CD4-positive, alpha-beta T cell treated with Interleukin-17A for 1 hour (primary cell): ENCODE measurements at places on chromosomes 5 and 9.

DNA sequence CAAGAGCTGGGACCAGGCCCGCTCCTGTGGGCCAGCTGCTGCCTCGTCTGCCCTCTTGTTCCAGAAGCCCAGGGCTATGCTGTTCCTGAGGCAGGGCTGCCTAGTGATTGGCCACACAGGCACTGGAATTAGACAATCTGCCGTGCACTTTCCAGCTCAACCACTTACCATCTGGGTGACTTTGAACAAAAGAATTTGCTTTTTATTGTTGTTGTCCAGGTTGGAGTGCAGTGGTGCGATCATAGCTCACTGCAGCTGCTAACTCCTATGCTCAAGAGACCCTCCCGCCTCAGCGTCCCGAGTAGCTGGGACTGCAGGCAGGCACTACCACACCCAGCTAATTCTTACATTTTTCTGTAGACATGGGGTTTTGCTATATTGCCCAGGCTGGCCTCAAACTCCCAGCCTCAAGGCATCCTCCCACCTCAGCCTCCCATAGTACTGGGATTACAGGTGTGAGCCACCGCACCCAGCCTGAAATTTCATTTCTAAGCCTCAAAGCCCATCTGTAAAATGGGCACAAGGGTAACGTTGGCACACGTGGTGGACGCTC, 1.2 kb upstream of the NEK6 start:
- DNase-seq: no peak

- no peak for DNase-seq
These were observed 38.5 kb downstream of the STOM start for GRCh38 chr9:121331549-121331948.

- no peak for DNase-seq
These were observed 224.1 kb downstream of the MEF2C start for GRCh38 chr5:88658886-88659285.

GRCh38 chr5:93304456-93305250, 276.4 kb downstream of the NR2F1-AS1 start:
- no peak for DNase-seq

DNA sequence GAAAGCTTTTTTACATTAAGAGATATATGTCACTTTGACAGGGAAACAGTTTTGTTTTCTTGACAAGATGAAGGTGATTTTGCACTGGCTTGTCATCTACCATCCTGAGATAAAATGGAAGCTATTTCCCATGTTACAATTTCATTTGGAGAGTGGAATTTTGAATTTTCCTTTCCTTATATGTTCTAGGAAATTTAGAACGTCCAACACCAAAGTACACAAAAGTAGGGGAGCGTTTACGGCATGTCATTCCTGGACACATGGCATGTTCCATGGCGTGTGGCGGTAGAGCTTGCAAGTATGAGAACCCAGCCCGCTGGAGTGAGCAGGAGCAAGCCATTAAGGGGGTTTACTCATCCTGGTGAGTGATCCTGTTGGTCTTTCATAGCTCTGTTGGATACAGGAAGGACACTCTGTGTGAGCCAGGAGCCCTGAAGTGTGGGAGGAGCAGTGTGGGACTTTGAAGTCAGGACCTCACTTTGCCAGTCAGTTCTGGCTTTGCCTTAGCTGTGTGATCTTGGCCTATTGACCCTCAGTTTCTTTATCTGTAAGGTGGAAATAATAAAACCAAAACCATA, 887 bp downstream of the PTPDC1 start:
- DNase-seq: no peak

GRCh38 chr5:59300930-59301329, 592.6 kb downstream of the PDE4D start:
- DNase-seq: no peak

DNA sequence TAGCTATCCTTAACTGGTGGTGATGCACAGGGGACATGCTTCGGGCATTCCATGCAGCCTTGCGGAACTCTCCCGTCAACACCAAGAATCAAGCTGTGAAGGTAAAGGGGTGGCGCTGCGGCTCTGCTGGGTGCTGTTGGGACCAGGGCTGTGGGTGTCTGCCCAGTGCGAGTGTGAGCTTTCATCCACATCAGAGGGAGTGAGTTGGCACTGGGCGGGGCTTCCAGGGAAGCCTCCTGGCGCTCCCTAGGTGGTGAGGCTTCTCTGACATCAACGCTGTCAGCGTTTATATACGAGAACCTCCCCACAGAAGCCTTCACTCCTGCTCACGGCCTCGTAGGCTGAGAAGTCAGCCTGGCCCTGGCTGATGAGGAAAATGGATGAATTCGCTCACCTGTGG, 11.7 kb downstream of the ARPC5L start:
- DNase-seq: peak; percentile 67

GRCh38 chr5:98750693-98751092, 22.8 kb upstream of the RGMB start:
- no peak for DNase-seq

GRCh38 chr5:89470658-89471057, 587.7 kb upstream of the MEF2C start:
- no peak for DNase-seq

DNA sequence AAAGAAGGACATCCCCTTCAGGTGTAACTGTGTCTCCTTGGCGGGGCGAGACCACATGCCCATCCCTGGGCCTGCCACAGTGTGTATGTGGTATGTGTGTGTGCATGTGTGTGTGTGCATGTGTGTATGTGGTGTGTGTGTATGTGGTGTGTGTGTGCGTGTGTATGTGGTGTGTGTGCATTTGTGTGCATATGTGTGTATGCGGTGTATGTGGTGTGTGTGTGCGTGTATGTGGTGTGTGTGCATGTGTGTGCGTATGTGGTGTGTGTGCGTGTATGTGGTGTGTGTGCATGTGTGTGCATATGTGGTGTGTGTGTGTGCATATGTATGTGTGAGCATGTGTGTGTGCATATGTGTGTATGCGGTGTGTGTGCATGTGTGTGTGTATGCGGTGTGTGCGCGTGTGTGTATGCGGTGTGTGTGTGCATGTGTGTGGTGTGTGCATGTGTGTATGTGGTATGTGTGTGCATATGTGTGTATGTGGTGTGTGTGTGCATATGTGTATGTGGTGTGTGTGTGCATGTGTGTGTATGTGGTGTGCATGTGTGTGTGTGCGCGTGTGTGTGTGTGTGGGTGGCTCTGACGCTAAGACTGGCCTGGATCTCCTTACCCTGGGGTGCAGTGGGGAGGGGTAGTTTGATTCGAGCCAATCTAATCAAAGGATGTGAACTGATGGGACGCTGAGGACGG, 107.9 kb upstream of the RAPGEF1 start:
- DNase-seq: no peak

DNA sequence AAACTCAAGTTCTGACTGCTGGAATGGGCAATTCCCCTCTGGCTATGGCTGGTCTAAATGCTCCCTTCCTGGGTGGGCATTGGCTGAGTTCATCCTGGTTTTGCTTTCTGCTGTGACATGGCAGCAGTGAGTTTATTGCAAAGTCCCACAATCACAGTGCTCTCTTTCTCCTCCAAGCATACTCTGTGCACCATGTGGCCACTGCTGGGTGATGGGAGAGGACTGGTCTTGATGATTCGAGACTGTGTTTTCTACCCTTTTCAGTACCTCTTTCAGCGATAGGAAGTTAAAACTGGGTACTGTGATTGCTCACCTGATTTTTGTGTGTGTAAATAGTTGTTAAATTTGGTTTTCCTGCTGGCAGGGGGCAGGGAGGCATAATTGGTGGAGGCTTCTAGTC, 49.7 kb downstream of the FER start:
- no peak for DNase-seq

DNA sequence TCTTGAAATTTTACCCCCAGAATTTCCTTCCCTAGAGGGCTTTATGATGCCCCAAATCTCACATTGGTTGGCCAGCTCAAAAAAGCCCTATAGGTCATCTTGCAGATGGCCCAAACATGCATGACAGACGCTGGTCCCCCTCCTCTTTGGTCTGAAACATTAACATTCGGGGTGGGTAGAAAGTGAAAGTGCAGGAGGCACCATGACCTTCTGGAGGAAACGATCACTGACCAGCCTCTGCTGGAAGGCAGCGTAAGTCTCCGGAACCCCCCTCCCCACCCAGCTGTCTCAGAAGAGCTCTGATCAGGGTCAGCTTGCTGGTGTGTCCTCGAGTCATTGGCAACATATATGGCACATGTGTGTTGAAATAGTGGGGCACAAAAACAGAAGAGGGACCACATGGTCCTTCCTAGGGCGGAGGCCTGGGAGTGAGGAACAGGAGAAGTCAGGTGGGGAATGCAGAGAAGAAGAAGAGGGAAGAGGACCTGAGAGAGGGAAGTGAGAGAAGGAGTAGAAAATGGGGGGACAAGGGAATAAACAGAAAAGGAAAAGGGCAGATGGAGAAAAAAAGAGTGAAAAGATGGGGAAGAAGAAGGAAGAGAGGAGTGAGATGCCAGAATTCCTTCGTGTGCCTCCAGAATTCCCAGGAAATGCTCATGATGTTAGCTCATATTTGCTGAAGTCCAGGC, 46.2 kb downstream of the IL31RA start:
- no peak for DNase-seq

GRCh38 chr5:160380041-160380440, 9.6 kb upstream of the C1QTNF2 start:
- no peak for DNase-seq

GRCh38 chr5:73944581-73944980, 318.6 kb downstream of the ARHGEF28 start:
- DNase-seq: no peak

DNA sequence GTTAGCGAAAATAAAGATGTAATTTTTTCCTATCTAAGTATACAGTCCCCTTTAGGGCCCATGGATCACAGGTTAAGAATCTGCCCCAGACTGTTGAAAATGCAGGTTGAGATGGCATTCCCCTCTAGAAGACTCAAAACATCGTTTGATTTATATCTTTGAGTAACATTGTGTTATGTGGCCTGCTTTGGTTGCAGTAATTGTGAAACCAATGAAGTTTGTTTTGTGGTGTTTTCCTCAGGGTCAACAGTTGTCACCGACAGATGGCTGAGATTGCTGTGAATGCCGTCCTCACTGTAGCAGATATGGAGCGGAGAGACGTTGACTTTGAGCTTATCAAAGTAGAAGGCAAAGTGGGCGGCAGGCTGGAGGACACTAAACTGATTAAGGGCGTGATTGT, 7.8 kb downstream of the CCT5 start:
- no peak for DNase-seq

- no peak for DNase-seq
These were observed 274.5 kb downstream of the TLE1 start for GRCh38 chr9:81414836-81415235.

- no peak for DNase-seq
These were observed 176.4 kb downstream of the FGF18 start for GRCh38 chr5:171595801-171596231.

GRCh38 chr5:107099506-107099905, 571.2 kb downstream of the EFNA5 start:
- DNase-seq: no peak

DNA sequence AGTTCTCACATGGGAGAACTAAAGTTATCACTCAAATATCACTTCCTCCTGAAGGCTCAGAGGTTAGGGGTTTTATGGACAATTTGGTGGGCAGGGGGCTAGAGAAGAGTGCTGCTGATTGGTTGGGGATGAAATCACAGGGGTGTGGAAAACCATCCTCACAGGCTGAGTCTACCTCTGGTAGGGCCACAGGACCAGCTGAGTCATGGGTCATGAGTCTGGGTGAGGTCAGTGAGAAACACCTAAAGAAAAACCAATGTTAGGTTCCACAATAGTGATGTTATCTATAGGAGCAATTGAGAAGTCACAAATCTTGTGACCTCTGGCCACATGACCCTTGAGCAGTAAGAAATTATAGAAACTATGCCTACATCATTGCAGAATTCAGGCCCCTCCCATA, 203.3 kb upstream of the TARS1 start:
- no peak for DNase-seq
